ENCODE measurements at places on chromosomes 1 and 21.

DNA sequence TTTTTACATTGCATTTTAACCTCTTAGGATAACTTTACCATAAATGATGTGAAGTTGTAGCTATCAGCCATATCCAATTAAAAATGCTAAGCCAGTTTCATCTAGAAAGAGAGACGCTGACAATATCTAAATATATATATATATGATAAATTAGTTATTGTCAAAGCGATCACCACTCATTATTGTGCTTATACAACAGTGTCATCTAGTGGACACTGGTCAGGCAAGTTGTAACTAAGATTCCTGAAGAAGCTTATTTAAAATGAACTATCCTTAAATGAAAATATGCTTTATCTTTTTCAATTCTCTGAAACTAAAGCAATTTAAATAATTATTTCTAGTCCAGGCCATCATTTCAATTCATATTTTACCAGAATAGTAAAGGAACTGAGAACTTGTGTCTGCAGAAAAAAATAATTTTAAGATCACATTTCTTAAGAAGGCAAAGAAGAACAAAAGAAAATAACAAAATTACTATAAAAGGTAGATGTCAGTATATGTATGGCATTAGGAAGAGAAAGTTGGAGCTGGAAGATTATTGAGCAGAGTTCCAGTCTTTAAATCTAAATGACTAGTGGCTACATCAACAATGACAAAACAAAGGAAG, 193.3 kb upstream of the SNX7 start:
- DNase-seq = no peak

- no peak for DNase-seq
Measured at GRCh38 chr21:39484711-39485276, 33.0 kb downstream of the SH3BGR start.

- no peak for DNase-seq
Measured at GRCh38 chr1:165852871-165853270, 25.5 kb downstream of the UCK2 start.

- DNase-seq = no peak
Measured at GRCh38 chr1:229593800-229594199, 32.1 kb downstream of the TAF5L start.

DNA sequence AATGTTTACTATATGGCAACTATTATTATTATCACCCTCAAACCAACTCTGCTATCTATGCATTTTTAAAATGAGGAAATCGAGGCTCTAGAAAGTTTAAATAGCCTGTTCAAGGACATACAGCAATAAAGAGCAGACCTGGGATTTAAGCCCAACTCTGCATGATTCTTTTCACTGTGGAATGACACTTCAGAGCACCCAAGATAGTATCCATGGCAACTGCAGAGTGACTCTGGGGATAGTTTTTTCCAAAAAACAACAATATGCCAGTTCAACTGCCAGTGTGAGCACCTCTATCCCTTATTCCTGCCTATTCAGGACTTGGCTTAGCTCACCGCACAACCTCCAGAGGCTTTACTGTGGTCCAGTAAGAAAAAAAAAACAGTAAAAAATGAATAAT, 293.9 kb downstream of the BRINP2 start:
- no peak for DNase-seq

DNA sequence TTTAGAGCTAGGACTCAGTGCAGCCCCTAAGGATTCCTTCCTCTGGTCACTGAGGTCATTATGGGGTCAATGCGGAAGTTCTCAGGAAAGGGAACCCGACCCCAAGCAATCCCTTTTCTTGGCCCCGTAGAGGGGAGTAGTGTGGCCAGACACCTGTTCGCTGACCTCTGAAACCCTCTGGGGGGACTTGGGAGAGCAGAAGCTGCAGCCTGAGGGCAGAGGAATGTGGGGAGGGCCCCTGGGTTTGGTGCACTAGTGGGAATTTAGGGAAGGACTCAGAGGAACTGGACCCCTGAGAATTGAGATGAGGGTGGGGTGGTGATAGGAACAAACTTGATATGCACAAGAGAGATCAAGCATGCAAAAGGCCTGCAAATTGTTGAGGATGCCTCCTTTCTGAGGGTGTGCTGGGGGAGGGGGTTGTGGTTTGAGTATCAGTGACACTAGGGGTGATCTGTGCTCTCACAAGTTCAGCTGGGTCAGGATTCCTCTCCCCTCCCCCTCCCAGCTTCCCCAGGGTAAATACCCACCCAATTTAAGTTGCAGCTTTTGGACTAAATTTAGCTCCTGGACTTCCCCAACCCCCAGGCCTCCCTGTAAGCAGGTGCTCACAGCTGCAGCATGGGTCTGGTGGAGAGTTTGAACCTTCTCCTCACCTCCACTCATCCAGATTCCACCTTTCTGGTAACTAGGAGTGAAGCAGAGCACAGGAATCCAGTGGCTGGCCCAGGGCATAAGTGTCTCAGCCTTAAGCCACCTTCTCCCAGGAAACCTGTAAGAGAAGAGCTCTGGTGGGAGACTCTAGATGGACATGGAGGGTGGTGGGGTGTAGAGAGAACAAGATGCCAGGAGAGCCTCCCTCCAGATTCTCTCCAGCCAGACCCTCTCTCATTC, 13.5 kb downstream of the ADAMTSL4 start:
- DNase-seq = peak; percentile 89

- DNase-seq = no peak
Measured at GRCh38 chr1:113901191-113901590, 3.4 kb downstream of the AP4B1 start.

- DNase-seq = no peak
Measured at GRCh38 chr1:75954586-75954985, 22.4 kb upstream of the ASB17 start.

DNA sequence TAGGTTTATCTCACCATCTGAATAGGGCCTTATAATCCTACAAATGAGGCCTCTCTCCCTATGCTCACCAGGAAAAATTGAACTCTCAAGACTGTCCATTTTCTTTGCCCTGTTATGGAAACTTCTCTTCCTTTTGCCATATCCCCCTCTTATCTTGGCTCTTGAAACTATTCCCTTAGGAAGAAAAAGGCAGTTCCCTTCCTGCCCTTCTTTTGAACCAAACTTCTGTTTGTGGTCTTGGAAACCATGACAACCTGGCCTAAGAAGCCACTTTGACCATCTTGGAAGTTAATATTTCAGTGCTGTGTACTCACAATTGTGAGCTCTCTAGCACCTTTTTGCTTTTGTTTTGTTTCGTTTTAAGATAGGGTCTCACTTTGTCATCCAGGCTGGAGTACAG, 40.0 kb downstream of the ATP2B4 start:
- DNase-seq = no peak

DNA sequence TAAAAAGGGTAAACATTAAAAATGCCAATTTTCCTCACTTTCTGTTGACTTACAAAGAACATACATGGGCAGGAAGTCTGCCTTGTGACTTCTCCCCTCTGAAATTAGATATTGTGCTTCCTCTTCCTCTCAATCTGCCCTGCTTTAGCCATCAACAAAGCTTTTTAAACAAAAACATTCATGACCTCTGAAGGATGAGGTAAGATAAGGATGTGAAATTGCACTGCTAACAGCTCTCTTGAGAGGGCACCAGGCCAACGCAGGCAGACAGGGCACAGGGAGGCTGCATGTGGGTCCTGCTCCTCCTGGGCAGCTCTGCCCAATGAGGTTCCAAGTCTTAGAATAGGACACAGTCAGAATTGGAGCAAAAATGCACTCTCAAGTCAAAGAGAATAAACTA, 62.1 kb downstream of the DEGS1 start:
- peak; percentile 63 for DNase-seq

DNA sequence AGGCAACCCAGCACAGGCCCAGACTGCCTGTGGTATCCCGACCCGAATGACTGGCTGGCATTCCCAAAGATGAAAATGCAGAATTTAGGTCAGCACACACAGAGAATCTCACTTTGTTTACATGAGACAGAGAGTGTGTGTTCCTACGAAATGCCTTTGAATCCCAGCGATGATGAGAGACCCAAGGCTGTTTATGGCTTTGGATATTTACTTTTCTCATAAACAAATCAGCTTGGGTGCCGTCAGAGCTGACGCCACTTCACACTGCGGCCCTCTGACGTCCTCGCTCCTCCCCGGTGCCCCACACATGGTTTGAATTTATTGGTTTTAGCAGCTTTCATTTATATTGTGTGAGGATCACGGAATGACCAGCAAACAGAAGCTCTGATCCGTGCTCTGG, 18.7 kb downstream of the TRABD2B start:
- no peak for DNase-seq

GRCh38 chr1:74571493-74571800, 59.0 kb upstream of the LRRC53 start:
- no peak for DNase-seq

DNA sequence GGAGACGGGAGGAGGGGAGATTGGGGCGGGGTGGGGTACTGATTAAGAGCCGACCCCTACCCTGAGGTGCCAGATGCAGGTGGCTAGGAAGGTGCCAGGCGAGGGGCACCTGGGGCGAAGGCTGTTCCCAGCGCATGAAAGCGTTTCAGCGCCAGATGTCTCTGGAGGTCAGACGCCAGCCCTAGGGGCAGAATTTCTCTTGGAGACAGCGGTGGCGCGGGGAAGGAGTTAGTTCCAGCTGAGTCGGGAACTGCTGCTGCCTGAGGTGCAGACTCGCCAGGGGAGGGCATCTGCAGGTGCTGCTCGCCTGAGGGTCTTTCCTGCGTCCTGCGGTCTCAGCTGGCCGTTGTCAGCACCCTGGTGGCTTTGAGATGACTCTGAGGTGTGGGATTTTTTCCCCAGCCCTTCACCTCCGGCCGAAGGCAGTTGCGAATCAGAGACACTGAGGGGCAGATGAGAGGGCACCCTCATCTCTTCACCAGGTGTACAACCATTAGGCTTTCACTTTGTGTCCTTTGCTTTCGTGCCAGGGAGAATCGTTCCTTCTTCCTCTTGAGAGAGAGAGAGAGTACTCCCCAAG, 539 bp downstream of the CGN start:
- peak; percentile 49 for DNase-seq

DNA sequence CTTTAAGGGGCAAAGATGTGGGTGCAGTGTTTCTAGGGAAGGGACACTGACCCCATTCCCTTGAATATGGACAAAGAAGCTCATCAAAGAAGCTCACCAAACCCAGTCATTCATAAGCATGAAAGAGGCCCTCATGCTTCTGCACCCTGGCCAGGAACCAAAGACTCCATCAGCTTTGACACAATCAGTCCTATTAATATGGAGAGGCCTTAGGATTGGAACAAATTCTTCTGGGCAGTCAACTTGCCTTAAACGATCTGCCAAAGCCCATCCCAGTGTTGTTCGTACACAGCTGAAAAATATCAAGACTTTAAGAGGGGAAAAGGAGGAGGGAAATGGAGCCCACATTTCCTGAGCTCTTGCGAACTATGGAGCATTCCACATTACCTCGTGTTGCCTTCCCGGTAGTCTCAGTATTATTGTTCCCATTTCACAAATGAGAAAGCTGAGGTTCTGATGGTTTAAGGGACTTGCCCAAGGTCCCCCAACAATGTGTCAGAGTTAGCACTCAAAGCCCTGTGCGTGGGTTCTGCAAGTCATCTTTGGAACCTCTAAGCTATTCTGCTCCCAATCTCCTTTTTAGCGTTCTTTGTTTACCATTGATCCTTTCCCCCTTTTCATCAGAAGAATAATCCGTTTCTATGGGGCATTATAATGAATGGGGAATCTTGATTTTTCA, 161.9 kb downstream of the ZBTB18 start:
- no peak for DNase-seq

- peak; percentile 39 for DNase-seq
Measured at GRCh38 chr1:156750191-156750672, 1.2 kb downstream of the HDGF start.

DNA sequence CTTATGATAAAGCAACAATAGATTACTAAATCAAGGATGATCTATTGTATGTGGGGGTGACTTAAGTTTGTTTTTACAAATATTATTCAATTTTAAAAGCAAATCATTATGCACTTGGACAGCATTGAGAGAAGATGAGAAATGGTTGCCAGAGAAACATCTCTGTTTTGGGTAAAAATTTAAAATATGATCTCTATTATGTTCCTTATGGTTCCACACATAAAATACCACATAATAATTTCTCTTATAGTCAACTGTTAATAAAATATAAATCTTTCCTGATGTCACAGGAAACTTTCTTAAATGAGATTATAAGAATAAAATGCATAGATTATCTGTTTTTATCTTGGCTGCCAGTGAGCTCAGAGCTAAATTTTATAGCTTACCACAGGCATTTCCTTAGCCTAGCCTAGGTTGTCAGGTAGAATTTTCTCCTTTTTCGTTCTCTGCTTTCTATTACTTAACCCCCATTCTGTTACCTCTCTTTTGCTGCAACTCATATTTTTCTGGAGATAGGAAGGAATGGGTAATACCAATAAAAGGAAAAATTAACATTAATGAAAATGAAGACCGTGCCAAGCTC, 109.7 kb downstream of the TGFB2 start:
- no peak for DNase-seq

DNA sequence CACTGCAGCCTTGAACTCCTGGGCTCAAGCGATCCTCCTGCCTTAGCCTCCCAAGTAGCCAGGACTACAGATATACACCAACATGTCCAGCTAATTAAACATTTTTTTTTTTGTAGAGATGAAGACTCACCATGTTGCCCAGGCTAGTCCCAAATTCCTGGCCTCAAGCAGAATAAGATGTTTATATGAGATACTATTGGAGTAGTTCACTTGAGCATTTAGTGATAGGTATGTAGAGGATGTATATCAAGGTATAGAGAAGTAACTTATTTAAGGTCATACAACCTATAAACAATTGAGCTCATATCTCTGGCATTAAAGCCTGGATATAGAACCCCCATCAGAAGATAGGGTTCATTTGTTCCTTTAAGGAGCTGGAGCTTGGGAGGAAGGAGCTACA, 4.6 kb upstream of the TMEM269 start:
- no peak for DNase-seq

DNA sequence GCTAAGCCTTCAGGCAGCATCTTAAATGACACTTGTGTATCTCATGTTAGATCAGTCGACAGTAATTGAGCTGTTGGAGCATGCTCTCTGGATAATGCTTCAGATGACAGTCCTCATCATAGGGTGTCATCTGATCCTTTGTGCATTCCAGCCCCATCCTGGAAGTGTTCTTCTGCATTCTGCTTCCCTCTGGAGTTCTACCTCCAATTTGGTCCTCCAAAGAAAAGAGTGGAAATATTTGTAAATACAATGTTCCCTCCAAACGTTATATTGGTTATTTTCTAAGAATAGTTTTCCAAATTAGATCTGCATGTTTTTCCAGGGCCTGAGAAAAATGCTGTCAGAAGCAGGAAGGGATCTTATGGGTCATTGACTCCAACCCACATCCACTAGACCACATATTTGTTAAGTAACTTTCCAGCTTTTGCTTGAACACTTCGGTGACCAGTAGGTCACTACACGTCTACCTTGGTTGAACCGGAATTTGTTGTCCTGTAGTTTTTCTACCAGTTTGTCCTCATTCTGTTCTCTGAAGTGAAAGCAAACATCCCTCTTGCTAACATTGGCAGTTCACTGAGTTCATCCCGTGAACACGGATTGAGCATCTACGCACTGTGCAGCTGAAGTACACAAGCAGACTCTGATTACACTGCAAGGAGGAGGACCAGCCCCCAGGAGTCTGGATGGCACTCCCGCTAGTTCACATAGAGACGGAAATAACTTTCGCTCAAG, 136.0 kb downstream of the TLR5 start:
- DNase-seq = no peak

- DNase-seq = no peak
Measured at GRCh38 chr1:179353546-179353945, 12.2 kb upstream of the AXDND1 start.

Data from activated naive CD4-positive, alpha-beta T cell treated with anti-CD3 and anti-CD28 coated beads, Interleukin-2, amount 10 ng/mL, durations not matched to agents 7 days and 5 days (primary cell).